ENCODE measurements at places on chromosomes 2 and 18. TPM values are rescaled to one million over a fixed set of nuclear protein-coding genes. Genes with fewer than 3 reads are reported as not detected.

DNA sequence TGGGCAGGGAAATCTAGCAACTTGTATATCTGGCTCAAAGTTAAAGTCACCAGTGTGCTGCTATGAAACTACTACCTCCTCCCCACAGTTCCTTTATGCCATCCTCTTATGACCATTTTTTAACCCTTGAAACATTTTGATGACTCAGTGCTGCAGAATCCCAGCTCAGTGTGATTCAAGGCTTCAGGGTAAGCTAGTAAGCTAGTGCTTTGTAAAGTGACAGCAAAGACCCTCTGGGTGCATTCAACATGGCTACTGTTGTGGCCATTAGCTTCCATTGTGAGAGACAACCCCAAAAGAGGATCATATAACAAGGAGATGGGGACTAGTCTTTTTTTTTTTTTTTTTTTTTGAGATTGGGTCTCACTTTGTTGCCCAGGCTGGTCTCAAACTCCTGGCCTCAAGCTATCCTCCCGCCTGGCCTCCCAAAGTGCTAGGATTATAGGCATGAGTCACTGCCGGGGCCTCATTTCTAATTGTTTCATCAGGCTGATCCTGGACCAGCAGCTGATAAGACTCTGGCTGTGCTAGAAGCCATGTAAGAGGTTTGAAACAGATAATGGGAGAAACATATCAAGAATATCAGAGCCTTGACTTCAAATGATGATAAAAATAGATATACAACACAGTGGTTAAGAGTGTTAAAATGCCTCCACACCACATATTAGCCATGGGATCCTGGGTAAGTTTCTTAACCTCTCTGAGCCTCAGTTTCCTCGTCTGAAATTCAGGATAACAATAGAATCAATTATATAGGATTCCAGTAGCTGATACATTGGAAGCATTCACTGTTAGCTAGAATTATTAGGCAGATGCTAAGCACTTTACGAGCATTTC, 65.7 kb upstream of the RTN4 start:
- H3K27me3 ChIP-seq, result no peaks in the 10 kb centered on the region
- DNase-seq, result peak; percentile 36
- H3K27ac ChIP-seq, result no peak overlapping the region
- H3K4me1 ChIP-seq, result peaks cover 53% of the 10 kb centered on the region

Gene C2orf72
- total RNA-seq, result not detected

GRCh38 chr18:10377956-10378355, 76.5 kb upstream of the APCDD1 start:
- no peak for DNase-seq
- H3K27ac ChIP-seq, result no peak overlapping the region
- no peaks in the 10 kb centered on the region for H3K27me3 ChIP-seq
- H3K36me3 ChIP-seq, result no peaks in the 10 kb centered on the region
- H3K4me3 ChIP-seq, result no peak overlapping the region

- H3K27ac ChIP-seq, result peak overlapping the region; percentile 75
- H3K4me1 ChIP-seq, result peaks cover 57% of the 10 kb centered on the region
- H3K36me3 ChIP-seq, result peaks cover 21% of the 10 kb centered on the region
These were observed 132.5 kb downstream of the CSRNP3 start for GRCh38 chr2:165601928-165602521.

Gene REG1B
- total RNA-seq, result not detected

GRCh38 chr2:3356799-3357198, 20.8 kb downstream of the EIPR1 start:
- H3K36me3 ChIP-seq, result peaks cover 11% of the 10 kb centered on the region
- DNase-seq, result no peak
- no peaks in the 10 kb centered on the region for H3K4me1 ChIP-seq
- no peak overlapping the region for H3K4me3 ChIP-seq
- no peak overlapping the region for H3K27ac ChIP-seq

Gene CNGA3
- total RNA-seq, result not detected

- H3K27ac ChIP-seq, result no peak overlapping the region
- no peaks in the 10 kb centered on the region for H3K4me1 ChIP-seq
- H3K27me3 ChIP-seq, result no peaks in the 10 kb centered on the region
- no peak overlapping the region for H3K4me3 ChIP-seq
- H3K36me3 ChIP-seq, result no peaks in the 10 kb centered on the region
- no peak for DNase-seq
These were observed 286.8 kb downstream of the RAD51AP2 start for GRCh38 chr2:17231394-17231965.

Gene PARD3B
- 7.7 TPM for total RNA-seq

DNA sequence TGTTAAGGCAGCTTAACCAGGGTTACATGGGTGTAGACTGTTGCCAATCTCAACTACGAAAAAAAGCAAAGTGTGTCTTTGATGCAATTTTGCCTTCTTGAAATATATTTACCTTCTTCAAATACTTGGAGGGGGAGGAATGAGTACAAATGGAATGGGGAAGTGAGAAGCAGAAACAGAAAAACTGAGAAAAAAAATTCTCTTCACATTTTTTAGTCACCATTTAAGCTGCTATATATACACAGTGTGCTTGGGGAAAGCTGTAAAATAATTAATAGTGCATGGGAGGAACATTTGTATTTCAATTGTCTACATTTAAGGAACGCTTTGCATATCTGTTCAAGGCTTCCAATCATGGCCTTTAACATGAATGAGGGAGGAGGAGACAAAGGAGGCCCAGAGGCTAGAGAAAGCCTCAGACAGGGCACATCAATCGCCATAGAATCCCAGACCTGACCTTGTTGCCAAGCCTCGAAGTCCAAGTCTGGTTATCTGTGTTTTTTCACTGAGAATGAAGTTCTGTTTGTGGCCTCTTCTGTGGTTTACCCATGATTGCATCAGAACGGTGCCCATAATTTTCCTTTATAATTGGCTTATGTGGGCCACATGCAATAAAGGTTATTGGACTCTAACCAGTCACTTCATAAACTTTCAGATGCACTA, 158.6 kb downstream of the PIK3C3 start:
- peaks cover 26% of the 10 kb centered on the region for H3K4me1 ChIP-seq
- no peaks in the 10 kb centered on the region for H3K36me3 ChIP-seq
- DNase-seq, result peak; percentile 53
- H3K27ac ChIP-seq, result peak overlapping the region; percentile 91
- no peaks in the 10 kb centered on the region for H3K27me3 ChIP-seq

- no peaks in the 10 kb centered on the region for H3K4me1 ChIP-seq
- no peaks in the 10 kb centered on the region for H3K36me3 ChIP-seq
- H3K4me3 ChIP-seq, result no peak overlapping the region
- peaks cover 6% of the 10 kb centered on the region for H3K27me3 ChIP-seq
These were observed 396.1 kb upstream of the RAB12 start for GRCh38 chr18:8212896-8213780.

DNA sequence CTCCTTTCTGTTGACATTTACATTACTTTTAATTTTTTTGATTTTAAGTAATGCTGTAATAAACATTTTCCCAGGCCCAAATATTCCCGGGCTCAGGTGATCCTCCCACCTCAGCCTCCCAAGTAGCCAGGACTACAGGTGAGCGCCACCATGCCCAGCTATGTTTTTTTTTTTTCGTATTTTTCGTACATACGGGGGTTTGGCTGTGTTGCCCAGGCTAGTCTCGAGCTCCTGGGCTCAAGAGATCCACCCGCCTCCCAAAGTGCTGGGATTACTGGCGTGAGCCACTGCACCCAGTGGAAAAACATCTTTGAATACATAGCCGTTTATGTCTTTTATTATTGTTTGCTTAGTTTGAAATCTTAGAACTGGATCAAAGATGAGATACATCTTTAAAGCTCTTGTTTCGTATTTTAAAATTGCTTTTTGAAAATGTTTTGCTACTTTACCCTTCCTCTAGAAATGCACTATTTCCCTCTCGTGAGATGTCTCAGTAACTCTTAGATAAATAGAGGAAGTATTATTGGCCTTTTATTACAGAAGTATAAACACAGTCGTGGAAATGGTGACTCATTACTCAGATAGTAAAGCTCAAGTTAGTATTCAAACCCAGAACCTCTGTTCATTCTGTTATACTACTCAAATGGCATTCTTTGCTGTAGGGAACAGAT, 2.4 kb downstream of the SMCHD1 start:
- no peaks in the 10 kb centered on the region for H3K27me3 ChIP-seq
- peak overlapping the region; percentile 12 for H3K27ac ChIP-seq
- H3K36me3 ChIP-seq, result no peaks in the 10 kb centered on the region
- peaks cover 5% of the 10 kb centered on the region for H3K4me1 ChIP-seq
- peak overlapping the region; percentile 98 for H3K4me3 ChIP-seq
- peak; percentile 26 for DNase-seq

- no peaks in the 10 kb centered on the region for H3K36me3 ChIP-seq
- no peaks in the 10 kb centered on the region for H3K27me3 ChIP-seq
- H3K4me3 ChIP-seq, result no peak overlapping the region
- DNase-seq, result peak; percentile 66
These were observed 11.6 kb upstream of the BOK start for GRCh38 chr2:241546771-241547498.

- no peaks in the 10 kb centered on the region for H3K27me3 ChIP-seq
- H3K4me3 ChIP-seq, result no peak overlapping the region
- H3K4me1 ChIP-seq, result no peaks in the 10 kb centered on the region
- no peak for DNase-seq
- H3K36me3 ChIP-seq, result no peaks in the 10 kb centered on the region
- no peak overlapping the region for H3K27ac ChIP-seq
These were observed 542.6 kb downstream of the ZEB2 start for GRCh38 chr2:143977356-143977755.

Gene ST6GAL2
- total RNA-seq, result 0.66 TPM

DNA sequence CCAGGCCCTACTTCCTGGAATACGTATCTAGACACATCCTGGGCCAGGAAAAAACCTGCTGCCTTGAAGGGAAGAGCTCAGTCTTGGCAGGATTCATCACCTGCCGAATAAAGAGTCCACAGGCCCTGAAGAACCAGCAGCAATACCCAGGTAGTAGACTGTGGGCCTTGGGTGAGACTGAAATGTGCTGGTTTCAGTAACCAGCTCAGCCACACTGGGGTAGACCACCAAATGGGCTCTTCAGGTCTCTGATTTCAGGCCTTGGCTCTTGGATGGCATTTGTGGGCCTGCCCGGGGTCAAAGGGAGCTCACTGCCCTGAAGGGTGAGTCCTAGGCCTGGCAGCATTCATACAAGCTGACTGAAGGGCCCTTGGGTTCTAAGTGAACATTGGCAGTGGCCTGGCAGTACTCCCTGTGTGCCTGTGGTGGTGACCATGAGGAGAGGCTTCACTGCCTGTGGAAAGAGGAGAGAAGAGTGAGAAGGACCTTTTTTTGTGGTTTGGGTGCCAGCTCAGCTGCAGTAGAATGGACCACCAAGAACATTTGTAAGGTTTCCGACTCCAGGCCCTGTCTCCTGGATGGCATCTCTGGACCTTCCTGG, 175.1 kb downstream of the ANKRD30B start:
- no peak overlapping the region for H3K27ac ChIP-seq
- no peak overlapping the region for H3K4me3 ChIP-seq
- H3K4me1 ChIP-seq, result no peaks in the 10 kb centered on the region
- DNase-seq, result no peak

DNA sequence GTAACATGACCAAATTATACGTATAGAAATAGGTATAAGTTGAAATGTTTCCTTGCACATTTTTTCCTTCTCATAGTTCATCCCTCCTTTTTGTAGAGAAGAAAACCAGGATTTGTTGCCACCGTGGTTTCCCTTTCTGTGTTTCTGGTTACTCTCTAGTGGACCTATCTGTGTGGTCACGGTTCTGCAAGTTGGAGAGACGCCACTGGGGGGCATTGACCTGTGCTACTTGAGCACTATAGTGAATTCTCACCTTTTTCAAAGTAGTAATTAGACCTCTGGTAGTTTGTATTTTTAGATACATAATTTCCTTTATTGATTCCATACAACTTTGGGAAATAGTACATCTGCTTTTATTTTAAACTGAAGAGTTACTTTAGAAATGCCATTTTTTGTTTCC, 444.8 kb downstream of the PTPRM start:
- no peaks in the 10 kb centered on the region for H3K27me3 ChIP-seq
- H3K36me3 ChIP-seq, result no peaks in the 10 kb centered on the region
- H3K4me3 ChIP-seq, result no peak overlapping the region
- no peaks in the 10 kb centered on the region for H3K4me1 ChIP-seq
- DNase-seq, result no peak
- H3K27ac ChIP-seq, result no peak overlapping the region

DNA sequence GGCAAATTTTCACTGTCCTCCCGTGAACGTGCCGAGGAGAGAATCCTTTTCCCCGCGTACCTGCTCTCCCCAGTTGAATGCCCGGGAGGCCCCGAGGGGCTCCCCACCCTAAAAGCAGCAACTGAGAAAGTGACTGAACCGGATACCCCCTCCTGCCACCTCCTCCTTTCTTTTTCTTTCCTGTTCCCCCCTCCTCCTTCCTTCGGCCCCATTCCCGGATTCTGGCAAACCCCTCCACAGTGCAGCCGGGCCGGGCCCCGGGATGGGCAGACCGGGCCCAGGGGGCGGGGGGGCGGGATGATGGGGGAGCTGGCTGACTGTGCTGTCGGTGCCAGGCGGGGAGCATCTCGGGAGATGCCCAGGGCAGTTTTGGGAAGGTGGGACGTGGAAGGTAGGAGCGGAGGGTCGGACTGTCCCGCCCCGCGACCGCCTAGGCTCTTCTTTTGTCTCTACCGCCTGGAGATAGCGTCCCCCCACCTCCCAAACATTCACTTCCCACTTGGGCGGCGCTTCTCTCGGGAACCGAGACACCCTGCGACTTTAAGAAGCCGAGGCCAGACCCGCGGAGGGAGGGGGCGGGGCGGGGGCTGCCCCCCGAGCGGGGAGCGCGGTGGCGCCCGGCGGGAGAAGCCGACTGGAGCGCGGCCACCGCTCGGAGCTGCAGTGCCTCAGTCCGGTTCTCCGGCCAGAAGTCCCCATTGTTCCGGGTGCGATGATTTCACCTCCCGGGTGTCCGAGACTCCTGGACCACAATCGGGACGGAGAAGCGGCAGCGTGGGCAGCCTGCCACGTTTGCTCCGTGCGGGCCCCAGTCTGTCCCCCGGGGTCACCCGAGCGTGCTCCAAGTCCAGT, 8.2 kb downstream of the DLX2 start:
- peaks cover 56% of the 10 kb centered on the region for H3K4me1 ChIP-seq
- H3K27me3 ChIP-seq, result no peaks in the 10 kb centered on the region

DNA sequence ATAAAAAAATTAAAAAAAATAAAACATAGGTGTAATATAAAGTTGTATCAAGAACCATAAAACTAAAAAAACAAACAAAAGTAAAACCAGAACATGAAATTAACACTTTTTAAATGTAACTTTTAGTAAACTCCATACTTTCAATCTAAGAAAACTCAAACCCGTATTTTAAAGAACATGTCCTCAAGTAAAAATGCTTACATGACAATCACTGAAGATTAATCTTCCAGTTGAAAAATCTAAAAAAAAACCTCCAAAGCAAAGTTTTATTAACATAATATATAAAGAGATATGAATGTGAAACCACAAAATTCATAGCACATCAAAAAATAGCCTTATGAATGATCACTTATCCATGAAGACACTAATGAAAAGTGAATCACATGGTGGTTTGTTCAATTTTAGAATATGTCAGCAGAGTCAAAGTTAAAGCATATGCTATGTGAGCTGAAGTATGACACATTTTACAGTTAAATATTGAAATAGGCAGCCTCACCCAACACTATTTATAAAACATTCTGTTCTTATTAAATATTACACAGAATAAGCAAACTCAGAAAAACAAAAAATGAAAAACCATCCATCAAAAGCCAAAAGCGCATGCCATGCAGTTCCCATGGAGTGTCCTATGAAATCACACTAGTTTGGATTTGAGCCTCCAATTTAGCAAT, 23.1 kb upstream of the CHAC2 start:
- no peaks in the 10 kb centered on the region for H3K27me3 ChIP-seq
- H3K27ac ChIP-seq, result no peak overlapping the region
- no peak for DNase-seq
- no peaks in the 10 kb centered on the region for H3K36me3 ChIP-seq

Gene REG3A
- total RNA-seq, result not detected

GRCh38 chr2:26462511-26463243, 15.2 kb downstream of the OTOF start:
- peak; percentile 72 for DNase-seq
- no peak overlapping the region for H3K27ac ChIP-seq
- no peaks in the 10 kb centered on the region for H3K36me3 ChIP-seq
- H3K4me1 ChIP-seq, result peaks cover 10% of the 10 kb centered on the region
- no peaks in the 10 kb centered on the region for H3K27me3 ChIP-seq

Gene TXNL1
- 131 TPM for total RNA-seq

Data from A673 (cell line).